ENCODE measurements at places on chromosomes 7 and 10.
A peak's percentile ranks its signal among the peaks of the same experiment; 100 is the strongest.

- peak; percentile 14 for DNase-seq
Measured at GRCh38 chr10:50552771-50553535, 70.8 kb downstream of the SGMS1 start.

DNA sequence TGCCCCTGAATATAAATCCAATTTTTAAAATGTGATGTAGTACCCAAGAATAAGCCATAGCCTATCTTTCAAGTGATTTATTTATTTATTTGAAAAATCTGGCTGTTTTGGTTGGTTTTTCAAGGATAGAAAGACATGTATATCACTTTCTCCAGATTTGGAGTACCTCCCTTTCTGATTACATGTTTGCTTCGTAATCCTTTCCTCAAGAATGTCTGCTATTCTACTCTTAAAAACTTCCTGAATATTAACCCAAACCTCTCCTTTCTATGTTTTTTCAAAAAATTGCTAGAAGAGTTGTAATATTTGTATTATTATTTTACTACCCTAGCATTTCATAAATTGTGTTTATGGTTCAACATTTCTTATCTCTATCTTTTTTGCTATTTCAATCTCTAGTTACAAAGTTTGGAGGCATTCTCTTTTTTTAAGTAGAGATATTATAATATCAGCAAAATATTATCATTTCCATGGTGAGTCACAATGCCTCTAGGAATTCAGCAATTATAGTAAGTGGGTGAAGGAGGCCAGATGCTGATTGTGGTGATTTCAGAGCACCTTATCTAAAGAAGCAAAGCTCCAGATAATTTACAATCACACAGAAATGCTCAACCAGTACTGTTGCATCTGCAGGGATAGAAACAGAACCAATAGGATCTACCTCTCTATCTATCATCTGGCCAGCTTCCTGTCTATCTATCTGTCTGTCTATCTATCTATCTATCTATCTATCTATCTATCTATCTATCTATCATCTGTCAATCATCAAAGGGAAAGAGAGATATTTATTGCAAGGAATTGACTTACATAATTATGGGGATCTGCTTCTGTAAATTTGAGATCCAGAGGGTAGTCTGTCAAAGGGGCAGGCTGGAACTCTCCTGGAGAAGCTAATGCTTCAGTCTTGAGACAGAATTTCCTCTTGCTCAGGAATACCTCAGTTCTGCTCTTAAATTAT, 412.5 kb upstream of the SEMA3C start:
- no peak for DNase-seq

DNA sequence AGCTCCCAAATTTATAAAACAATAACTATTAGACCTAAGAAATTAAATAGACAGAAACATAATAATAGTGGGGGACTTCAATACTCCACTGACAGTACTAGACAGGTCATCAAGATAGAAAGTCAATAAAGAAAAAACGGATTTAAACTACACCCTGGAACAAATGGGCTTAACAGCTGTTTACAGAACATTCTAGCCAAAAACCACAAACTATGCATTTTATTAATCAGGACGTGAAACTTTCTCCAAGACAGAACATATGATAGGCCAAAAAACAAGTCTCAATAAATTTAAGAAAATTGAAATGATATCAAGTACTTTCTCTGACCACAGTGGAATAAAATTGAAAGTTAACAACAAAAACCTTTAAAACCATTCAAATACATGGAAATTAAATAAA, 46.4 kb downstream of the ZNF680 start:
- no peak for DNase-seq

GRCh38 chr7:18906901-18907300, 210.5 kb downstream of the TWIST1 start:
- DNase-seq, result no peak

DNA sequence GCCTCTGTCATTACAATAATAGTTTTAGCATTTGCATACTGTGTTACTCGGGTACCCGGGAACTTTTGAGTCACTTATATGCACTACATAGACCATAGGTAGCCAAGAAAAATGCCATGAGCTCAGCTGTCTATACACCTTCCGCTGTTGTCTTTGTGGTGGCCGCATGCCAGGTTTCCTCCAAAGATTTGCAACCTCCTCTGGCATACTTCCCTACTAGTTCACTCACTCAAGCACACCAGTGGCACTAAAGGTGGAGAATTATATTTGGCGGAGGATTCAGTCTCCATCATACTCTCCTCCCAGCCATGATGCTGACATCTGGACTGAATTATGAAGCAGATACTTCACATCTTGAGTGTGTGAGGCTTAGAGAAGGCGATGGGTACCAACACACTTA, 35.6 kb upstream of the GRB10 start:
- no peak for DNase-seq

DNA sequence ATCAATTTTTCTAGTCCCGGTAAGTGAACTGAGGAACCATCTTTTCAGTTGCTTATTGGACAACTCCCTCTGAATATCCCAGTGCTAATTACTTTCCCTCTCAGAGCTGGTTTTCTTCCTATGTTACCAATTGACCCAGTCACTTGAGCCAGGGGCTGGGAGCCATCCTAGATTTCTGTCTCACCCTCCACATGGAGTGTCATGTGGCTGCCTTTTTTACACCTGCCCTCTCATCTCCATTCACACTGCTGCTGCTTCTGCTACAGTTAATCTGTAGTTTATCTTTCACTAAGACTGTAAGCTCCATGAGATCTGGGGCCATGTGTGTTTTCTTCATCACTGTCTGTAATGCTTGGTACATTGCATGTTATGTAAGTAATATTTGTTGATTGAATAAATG, 35.8 kb downstream of the VCL start:
- no peak for DNase-seq

GRCh38 chr7:152414779-152415178, 21.0 kb downstream of the KMT2C start:
- no peak for DNase-seq

- no peak for DNase-seq
Measured at GRCh38 chr7:37070471-37070870, 346.2 kb upstream of the AOAH start.

- DNase-seq, result no peak
Measured at GRCh38 chr10:48205918-48206317, 68.6 kb downstream of the FRMPD2 start.

DNA sequence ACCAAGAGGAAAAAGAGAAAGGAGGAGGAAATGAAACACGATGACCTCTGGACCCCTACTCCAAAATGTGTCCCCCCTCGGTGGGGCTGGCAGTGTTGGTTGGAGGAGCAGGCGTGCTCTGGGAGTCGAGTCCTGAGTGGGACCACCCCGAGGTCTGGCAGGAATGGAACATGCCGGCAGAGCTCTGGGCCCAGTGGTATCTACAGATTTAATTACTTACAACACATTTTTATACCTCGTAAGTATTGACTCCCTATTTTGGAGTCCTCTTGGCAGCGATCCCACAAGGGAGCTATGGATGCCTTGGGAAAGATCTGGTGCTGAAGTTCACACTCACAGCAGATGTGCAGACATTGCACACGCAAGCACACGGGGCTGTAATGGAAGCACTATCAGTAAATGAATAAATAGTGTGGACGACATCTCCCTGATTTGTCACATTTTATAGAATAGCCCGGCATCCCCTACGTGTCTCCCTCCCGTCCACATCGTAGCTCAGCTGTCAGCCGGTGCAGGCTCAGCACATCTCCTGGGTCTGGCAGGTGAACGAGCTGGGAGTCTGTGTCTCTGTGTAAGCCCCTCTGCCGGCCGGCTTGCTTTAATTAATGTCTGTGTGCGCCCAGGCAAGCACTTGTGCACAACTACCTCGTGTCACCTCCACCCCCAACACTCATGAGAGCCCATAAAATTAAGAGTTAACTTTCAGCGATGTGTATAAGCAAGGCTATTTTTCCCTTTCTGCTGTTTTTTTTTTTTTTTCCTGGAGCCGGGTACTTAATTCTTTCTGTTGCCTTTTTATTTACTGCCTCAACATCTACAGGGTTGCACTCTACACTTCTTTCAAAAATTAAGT, 603.2 kb downstream of the LRMDA start:
- DNase-seq, result no peak

DNA sequence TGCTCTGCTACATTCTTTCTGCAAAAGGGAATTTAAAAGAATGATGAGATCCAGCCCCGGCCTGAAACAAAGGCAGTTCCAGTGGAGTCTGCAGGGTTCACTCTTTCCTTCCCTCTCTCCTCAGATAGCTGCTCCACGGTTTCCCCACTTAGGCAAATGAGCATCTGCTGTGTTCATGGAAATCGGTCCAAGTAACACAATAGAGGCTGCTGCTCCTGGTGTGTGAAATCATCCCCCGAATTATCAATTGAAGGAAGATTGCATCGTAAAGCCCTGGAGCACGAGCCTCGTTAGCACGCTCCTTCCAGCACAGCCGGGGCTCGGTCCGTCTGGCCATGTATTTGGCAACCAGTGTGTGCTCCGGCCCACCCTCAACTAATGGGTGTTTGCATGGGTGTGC, 108.3 kb upstream of the DPP6 start:
- no peak for DNase-seq

DNA sequence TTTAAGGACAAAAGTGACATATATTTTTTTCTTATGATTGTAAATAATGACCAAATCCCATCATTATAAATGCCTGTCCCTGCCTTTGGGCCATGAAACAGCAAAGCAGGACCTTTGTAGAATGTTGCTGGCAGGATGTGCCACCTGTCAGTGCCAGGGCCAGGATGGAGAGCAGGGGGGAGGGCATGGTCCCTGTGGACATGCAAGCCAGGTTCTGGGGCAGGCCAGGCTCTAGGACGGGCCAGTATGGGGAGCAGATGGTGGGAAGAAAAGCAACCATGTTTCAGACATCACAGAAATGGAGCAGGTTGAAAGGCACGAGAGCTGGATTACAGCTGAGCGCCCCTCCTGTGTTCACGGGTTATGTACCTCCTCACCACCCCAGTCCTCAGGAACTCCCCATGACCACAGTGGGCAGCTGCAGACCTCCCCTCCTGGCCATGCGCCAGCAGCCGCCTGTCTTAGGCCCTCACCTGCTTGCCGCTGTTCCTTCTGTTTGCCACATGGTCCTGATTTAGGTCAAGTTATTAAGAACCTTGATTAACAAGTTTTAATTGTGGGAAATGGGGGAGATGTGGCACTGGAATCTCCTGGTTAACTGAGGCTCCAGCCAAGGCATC, 210.4 kb downstream of the PAXIP1 start:
- no peak for DNase-seq

GRCh38 chr7:36153571-36154097, 580 bp downstream of the EEPD1 start:
- DNase-seq, result no peak

DNA sequence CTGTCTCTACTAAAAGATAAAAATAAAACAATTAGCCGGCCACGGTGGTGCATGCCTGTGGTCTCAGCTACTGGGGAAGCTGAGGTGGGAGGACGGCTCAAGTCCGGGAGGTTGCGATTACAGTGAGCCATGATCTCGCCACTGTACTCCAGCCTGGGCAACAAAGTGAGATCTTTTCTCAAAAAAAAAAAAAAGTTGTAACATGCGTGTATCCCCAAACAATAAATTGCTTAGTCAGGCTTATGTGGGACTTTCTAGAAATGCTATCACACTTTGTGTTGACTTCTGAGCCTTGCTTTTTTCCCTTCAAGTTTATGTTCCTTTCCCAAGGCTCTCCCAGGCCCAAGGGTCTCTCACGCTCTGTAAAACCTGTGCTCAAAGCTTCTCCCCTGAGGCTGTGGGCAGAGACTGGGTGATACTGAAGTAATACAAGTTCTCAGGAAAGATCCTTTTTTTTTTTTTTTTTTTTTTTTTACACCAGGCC, 88.0 kb upstream of the TNS3 start:
- DNase-seq, result no peak

GRCh38 chr7:31027161-31027965, 24.7 kb upstream of the ADCYAP1R1 start:
- DNase-seq, result no peak

- no peak for DNase-seq
Measured at GRCh38 chr10:12334186-12334530, 15.2 kb upstream of the CAMK1D start.

DNA sequence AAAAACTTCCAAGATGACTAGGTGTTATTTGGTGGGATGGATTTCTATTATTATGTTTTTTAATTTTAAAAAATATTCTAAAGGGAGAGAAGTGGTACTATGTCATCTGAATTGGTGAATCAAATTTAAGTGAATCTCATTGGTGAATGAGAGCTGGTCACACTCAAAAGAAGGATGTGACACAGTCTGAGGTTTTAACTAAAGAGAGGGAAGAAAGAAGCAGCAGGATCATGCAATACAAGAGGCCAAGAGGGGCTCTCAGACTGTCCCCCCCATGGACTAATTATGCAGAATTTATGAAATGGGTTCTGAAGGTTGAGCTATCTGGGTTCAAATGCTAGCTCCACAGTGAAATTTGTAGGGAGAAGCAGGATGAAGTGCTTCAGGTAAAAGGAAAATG, 16.2 kb downstream of the MACC1 start:
- no peak for DNase-seq

DNA sequence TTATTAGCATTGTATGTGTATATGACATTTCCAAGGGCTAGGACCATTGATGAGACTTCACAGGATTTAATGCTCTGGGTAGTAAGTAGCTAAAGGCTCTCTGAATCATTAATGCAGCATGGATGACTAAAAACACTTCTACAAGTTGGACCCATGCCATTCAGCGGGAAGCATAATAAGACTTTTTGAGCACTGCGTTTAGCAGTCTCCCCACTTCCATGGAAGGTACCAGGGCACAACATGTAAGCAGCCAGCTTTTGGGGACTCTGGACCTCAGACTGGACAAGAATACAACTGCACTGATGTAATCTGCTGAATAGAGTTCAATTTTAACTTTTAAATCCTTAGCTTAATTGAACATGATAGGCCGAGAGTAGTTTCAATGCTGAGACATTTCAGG, 191.7 kb upstream of the IMMP2L start:
- no peak for DNase-seq

- no peak for DNase-seq
Measured at GRCh38 chr7:36965625-36966024, 241.3 kb upstream of the AOAH start.

DNA sequence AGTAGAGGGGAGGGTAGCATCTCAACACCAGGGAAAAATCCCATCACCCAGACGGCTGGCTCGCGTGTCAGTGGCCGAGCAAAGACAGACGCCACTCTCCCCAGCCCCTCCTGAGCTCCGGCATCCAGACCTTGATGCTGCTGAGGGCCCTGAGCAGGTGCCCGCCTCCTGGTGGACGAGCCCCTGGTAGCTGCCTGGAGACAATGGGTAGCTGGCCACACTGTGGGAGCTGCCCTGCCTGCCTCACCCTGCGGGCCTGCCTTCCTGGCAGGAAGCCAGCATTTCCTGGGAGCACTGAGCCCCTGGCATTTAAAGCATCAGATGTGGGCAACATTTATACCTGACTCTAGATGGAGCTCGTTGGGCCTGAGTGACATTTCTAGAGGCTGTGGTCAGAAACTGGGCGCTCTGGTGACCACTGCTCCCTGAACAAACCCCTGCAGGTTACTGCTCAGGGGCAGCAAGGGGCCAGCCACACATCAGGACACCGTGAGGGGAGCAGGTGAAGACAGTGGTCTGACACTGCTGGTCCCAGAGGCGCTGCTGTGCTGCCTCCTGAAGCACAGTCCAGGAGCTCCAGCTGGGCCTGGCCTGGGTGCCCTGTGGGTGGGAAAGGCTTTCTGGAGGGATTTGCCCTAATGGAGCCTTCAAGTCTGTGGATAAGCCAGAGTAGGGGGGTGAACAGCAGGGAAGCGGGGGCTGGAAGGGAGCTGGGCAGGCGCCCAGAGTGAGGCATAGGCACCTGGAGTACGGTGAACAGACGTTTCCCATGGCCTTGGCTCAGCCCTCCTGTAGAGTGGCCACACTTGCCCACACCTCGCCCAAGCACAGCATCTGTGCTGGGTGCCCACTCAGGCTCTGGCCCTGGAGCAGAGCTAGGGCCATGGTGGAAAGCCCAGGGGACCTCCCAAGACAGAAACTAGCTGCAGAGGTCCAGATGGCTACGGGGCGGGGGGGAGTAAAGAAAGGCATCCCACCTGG, 138.7 kb downstream of the MAPK8 start:
- no peak for DNase-seq
